ENCODE measurements at places on chromosomes 7 and 10.

DNA sequence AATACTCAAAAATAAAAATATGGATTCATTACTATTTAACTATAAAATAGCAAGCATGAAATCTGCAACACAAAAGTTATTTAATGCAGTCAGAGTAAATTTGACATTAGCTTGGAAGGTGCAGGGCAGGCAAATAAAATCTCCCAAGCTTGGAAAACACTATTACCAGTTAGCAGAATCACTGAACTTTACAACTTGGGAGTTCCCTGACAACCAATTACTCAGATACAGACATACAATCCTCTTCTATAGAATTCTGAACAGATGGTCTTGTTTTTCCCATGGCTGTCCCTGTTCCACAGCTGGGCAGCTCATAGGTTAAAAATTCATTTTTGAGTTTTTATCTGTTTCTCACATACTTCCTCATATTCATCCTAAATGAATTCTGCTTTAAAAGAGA lies 1002.6 kb downstream of the SORCS3 start:
- DNase-seq = no peak

GRCh38 chr10:88333248-88333630 lies 249.9 kb downstream of the RNLS start:
- no peak for DNase-seq

DNA sequence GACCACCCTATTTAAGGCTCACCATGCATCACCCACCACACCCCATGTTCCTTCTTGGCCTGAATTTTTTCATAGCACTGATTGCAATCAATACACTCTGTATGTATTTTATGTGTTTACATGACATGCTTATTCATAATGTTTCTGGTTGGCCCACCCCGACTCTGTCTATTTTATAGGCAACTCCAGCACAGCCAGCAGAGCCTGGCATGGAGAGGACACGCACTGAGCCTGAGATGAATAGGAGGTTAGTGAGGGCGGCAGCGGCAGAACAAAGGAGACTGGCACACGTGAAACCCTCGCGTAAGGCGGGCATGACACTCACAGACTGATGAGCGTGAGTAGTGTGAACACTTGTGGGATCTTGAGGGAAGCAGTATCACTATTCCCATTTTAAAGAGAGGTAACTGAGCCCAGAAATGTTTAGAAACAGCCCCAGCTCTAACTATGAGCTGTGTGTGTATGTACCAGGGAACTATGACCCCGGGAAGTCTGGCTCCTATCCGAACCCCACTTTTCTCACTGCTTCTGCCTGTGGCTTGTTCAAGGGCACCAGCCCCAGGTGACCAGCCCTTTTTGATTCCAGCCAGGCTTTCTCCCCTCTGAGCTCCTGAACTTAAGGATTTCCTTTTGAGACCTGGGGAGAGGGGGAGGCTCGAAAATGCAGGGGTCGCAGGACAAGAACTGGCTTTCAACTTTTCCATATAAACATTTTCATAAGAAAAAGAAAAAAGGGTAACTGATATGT lies 113.3 kb downstream of the ARHGAP22 start:
- no peak for DNase-seq

GRCh38 chr10:128431083-128431482 lies 304.9 kb upstream of the MKI67 start:
- no peak for DNase-seq
